ENCODE measurements at places on chromosomes 5 and 9. TPM values are rescaled to one million over a fixed set of nuclear protein-coding genes. Genes with fewer than 3 reads are reported as not detected.

The PDLIM7 gene
- 336 TPM for total RNA-seq

The TMEM171 gene
- total RNA-seq: 0.84 TPM

The ADAMTS6 gene
- 4.9 TPM for total RNA-seq

The IL33 gene
- total RNA-seq: 76.6 TPM

The NR2F1 gene
- total RNA-seq: 111 TPM

The GARIN3 gene
- not detected for total RNA-seq

The PCDH1 gene
- total RNA-seq: 38.5 TPM

The AJM1 gene
- 10.9 TPM for total RNA-seq

The MCCC2 gene
- 27.9 TPM for total RNA-seq

The SMIM32 gene
- not detected for total RNA-seq

The HAND1 gene
- not detected for total RNA-seq

The PCDHGC3 gene
- total RNA-seq: 66.1 TPM

The PDCD1LG2 gene
- total RNA-seq: 4.6 TPM

The TTC39B gene
- total RNA-seq: 9.0 TPM

The PITX1 gene
- 182 TPM for total RNA-seq

The FOXD4 gene
- 0.78 TPM for total RNA-seq

The C9orf43 gene
- total RNA-seq: 1.7 TPM

The DENND4C gene
- total RNA-seq: 79.8 TPM

The TSSK1B gene
- 0.93 TPM for total RNA-seq

The NPDC1 gene
- total RNA-seq: 62.7 TPM

The STPG3 gene
- total RNA-seq: not detected

Data from gastroesophageal sphincter (tissue), 4 donors.